ENCODE measurements at places on chromosomes 7 and 10.

DNA sequence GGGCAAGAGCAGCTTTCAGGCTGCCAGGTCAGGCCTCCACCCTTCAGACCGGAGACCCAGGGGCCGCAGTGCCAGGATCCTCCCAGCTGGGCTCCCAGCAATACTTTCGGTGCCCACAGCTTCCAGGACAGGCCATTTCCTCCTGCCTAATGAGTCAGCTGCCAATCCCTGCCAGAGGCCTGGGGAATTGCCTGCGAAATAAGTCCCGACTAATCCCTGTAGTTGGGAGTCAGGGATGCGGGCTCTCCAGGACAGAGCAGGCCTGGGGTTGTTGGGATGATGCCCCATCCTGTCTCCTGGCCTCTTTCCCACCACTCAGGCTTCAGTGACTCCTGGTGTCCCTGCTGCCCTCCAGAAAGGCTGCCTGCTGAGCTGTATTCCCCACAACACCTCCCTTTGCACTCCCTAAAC is 143.5 kb upstream of the UNC5B start:
- no peak for DNase-seq

- no peak for DNase-seq
Measured at GRCh38 chr7:84228526-84228925, 33.9 kb upstream of the SEMA3A start.

GRCh38 chr7:129184981-129185670 is 3.3 kb upstream of the SMO start:
- DNase-seq = no peak

DNA sequence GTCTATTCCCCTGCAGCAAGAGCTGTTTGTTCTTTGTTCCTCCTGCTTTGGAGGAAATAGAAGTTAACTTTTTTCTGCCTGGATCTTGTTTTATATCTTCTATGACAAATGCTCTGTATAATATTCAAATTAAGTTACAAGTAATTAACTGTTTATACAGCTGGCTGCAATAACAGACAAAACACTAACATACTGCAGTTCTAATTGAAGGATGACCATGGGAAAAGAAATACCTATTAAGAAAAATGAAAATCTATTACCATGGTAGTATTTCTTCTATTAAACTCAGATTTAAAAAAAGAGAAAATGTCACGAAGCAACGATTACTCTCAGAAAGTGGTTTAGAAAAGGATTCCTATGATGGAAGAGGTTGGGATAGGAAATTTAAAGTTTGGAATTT is 213.8 kb upstream of the PLXNA4 start:
- DNase-seq = no peak

GRCh38 chr10:24947304-24948097 is 4.9 kb downstream of the PRTFDC1 start:
- DNase-seq = no peak

GRCh38 chr10:129809841-129810240 is 154.2 kb downstream of the EBF3 start:
- DNase-seq = no peak

DNA sequence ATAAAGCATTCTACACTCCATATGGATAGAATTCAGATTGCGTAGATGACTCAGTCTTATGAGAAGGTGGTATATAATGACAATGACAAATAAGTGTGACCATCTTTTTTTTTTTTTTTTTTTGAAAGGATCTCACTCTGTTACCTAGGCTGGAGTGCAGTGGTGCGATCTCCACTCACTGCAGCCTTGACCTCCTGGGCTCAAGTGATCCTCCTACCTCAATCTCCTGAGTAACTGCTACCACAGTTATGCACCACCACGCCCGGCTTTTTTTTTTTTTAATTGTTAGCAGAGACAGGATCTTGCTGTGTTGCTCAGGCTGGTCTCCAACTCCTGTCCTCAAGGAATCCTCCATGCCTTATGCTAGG is 43.2 kb upstream of the NRP1 start:
- DNase-seq = no peak

DNA sequence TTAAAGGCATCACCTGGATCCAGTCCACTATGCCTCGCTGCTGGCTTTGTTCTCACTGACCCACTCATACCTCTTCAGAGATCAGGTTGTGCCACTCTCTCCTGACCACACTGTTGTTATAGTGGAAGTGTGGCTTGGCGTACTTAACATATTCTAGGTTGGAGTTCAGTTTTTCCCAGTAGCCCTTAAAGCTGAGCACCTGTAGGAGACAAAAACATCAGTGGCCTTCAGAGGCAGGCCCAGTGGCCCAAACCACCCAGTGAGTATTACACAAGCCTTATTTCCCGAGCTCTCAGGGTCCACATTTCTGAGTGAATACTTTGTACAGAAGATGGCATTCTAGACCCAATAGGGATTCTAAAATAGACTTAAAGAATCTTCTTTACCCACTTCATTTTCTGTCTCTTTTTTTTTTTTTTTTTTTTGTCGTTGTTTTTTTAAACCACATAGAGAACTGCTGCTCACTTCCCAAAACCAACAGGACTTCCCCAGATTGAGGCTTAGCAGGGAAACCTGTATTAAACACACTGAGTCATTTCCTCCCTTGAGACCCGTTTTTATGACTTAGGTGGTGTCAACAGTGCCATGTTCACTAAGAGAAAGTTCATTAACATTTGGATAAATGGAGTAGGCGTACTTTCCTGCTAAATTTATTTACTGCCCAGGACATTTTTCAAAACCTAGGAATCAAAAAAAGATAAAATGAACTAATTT is 85.8 kb downstream of the GSAP start:
- no peak for DNase-seq

- DNase-seq = no peak
Measured at GRCh38 chr7:29975561-29975960, 14.0 kb downstream of the SCRN1 start.

GRCh38 chr7:29277436-29278215 is 83.1 kb downstream of the CHN2 start:
- DNase-seq = no peak

- no peak for DNase-seq
Measured at GRCh38 chr10:8418631-8419030, 364.1 kb downstream of the GATA3 start.

DNA sequence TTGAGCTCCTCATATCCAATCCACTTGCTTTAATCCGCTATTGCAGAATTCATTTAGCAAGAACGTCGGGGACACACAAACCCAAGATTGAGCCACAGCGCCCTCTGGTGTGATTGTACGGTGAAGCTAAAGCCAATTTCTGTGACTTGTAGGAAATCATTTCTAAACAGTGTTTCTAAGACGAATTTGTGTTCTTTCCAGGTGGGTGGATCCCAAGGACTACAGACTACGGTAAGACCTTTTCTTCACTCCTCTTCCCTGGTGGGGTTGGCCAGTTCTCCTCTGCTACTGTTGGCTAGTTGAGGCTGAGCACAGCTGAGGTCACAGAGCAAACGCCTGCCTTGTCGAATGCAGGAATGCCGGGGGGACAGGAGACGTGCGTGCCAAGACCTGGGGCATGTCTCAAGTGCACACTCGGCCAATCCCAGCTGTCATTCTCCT is 5.2 kb downstream of the DMBT1 start:
- DNase-seq = peak; percentile 77

DNA sequence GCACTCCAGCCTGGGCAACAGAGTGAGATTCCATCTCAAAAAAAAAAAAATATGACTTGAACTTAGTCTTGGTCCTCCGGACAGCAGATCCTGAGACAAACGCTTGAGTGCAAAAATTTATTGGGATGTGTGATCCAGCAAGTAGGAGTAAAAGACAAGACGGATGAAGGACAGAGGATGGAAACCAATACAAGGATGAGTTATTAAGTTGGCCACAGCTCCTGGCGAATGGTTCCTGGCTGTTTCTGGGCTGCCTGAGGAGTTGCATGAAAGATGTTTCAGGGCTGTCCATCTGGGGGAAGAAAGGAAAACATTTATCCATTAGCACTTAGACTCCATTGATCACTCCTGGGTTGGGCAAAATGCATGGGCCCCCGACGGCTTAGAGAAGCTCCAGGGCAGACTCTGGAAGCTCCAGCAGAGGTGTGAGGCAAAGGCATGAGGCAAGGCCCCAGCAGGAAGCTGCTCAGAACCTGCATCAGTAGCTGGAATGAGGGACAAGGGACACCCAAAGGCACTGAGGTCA is 98.3 kb upstream of the ZNF438 start:
- DNase-seq = no peak

DNA sequence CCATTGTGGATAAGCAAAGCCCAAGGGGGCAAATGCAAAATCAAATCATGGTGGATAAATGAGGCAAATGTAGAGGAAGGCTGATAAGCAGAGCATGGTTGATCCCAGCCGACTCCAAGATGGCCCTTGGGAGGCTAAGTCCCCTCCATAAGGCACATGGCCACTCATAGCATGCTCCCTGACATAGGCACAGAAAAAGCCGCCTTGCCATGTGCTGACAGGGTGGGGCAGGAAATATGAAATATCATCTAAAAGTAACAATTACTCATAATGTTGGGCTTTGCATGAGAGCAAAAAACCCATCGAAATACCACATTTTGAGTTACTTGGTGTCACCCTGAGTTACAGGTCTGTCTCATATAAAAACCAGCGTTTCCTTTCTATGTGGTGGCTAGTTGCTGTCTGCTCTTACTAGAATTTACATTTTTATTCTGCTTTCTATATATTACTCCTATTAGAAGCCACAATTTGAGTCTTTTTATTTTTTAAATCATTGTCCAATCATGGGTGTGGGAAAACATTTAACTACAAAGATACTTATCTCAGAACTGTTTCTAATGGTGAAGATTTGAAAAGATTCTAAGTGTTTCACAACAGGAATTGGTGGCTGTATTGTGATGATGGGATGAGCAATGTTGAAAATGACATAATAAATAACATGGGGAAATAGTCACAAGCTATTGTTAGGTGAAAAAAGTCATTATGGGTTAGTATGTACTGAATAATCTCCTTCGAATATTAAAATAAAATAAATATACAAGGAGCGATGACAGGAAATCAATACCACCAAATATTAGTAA is 102.7 kb downstream of the CUBN start:
- peak; percentile 75 for DNase-seq

GRCh38 chr7:139798221-139798620 is 20.4 kb upstream of the HIPK2 start:
- DNase-seq = no peak

- DNase-seq = no peak
Measured at GRCh38 chr7:2826771-2827170, 17.3 kb downstream of the GNA12 start.

DNA sequence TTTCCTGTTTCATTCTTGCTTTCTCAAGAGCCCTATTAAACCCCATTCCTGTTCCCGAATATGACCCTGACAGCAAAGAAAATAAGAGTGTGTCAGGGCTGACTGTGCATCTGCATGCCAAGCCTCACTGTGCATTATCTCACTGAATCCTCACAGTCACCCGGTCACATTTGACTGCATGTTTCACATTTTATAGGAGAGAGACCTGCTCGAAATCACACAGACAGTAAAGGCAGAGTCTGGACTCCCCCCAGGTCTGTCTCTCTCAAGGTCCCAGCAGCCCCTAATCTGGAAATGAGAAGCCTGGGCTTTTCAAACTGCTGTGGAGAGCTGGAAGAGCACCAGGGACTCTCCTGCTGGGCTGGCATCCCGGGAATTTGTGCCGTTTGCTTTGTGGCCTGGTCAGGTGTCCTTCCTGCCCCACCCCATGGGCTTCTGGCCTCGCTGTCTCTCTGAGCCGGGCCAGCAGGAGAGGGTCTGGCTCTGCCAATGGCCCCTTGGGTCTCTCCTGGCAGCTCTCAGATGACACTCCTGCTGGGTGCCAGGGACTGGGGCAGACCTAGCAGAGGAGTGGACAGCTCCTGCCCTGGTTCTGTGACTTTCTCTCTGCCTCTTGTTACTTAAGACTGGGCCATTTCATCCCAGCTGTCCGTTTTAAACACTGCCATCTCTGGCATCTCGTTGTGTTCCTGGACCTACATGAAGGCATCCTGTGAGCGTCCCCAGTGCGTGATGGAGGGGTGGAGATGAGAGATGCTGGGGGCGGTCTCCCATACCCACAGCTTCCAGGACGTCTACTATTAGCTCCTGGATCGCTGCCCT is 173.6 kb downstream of the ARHGAP12 start:
- DNase-seq = no peak

DNA sequence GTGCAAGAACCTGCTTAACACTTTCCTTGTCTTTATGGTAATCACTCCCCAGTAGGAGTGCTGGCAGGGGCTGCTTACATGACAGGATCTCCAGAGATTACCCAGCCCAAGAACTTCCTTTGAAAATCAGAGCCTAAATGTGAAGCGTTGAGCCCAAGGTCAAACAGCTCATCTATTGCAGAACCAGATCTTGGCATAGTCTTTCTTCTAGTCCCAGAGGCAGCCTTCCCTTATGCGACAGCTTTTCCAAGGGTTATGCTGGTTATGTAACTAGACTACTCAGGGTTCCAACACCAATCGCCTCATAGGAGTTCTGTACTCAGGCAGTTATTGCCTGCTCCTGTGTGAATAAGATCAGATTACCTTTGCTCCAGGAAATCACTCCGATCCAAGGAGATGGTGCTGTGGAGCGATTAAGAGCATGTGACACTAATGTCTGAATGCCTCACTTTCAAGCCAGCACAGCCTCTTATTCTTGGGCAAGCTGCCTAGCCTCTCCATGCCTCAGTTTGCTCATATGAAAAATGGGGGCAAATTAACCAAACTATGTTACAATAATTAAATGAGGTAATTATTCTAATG is 8.4 kb upstream of the LGI1 start:
- no peak for DNase-seq

- DNase-seq = no peak
Measured at GRCh38 chr10:100008708-100009282, 952 bp downstream of the DNMBP start.

DNA sequence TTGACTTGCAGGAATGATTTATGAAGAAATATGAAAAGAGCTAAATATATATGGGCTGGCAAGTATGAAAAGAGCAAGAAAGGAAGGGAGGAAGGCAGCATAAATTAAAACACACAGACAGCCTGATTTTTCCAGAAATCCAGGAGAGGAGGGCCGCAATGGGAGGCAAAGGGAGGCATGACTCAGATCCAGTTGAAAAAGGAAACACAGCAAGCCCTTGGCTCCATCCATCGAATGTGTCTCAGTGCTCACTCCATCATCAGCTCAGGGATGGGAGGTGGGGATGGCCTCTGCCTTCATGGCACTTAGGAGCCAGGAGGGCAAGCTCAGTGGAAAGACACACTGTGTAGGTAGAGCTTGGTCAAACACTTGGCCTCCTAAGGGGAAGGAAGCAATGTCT is 75.7 kb upstream of the PDZD8 start:
- DNase-seq = no peak

DNA sequence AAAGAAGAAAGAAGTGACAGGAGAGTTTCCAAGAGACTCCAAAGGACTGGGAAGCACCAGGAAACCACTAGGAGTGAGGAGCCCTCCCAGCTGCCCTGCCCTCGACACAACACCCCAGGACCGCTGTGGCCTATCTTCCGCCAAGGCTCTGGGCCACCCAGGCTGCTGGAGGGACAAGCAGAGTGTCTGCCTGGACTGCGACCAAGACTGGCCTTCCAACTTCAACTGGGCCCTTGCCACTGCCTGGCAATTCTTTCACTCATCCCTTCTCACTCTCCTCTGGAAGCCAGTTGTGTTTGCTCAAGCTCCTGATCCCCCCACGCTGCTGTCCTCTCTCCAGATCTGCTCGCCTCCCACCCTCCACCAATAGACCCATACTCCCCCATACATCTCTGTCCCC is 10.2 kb downstream of the KIAA1549 start:
- no peak for DNase-seq

GRCh38 chr10:103193820-103194529 is 903 bp upstream of the NT5C2 start:
- DNase-seq = peak; percentile 19

All from stimulated activated CD4-positive, alpha-beta T cell treated with anti-CD3 and anti-CD28 coated beads, Interleukin-2, amount 100 ng/mL, for 24 hours (primary cell).